ENCODE measurements at places on chromosomes 11 and 22.

GRCh38 chr11:21534288-21534687 is 658.6 kb upstream of the ANO5 start:
- DNase-seq: no peak

DNA sequence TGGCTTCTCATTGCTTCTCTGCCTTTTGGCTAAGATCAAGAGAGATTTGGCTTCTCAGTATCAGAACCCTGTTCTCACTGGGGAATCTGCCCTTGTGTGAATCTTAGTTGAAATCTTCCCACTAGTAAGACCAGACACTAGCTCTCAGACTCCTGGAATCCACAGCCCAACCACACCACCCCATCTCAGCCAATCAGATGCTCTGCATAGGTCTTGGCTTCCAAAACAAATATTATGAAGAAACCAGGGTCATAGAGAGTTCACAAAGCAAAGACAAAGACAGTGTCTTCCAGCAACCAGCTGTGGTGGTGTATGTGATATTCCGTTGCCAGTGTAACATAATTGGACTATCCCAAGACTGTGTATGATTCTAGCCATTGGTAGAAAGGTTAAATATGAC is 5.4 kb downstream of the OR8B12 start:
- no peak for DNase-seq

- no peak for DNase-seq
Observed at GRCh38 chr22:31098632-31099110, 8.7 kb downstream of the SELENOM start.

DNA sequence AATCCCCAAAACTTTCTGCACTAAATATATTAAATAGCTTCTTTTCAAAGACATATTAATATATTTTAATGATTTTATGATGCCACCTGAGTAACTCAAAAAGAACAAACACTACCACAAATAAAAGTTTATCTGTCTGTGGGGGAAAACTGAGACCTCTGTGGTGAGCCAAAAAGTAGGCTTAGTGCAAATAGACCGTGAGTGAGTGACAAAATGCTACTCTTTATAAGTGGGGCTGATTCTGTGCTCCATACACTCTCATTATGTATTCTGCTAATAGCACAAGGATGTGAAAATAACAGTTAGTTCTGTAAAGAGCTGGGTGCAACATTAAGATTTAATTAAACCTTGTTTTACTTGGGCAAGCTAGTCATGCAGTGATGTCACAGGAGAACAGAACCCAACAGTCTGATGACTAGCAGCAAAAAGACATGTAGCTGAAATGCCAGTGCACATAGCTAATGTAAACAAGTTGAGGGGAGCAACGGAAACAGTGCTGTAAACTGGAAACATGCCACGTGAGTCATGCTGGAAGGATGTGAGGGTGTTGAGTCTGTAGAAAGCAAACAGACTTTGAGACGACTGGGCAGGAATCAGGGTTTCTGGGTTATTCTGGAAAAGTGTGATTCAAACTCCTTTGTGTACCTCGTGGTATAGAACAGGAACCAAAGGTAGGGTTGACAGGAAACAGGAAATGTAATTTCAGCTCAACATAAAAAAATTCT is 1130.4 kb downstream of the LRRC4C start:
- peak; percentile 75 for DNase-seq

- DNase-seq: no peak
Observed at GRCh38 chr22:19361501-19362103, 69.9 kb downstream of the HIRA start.

DNA sequence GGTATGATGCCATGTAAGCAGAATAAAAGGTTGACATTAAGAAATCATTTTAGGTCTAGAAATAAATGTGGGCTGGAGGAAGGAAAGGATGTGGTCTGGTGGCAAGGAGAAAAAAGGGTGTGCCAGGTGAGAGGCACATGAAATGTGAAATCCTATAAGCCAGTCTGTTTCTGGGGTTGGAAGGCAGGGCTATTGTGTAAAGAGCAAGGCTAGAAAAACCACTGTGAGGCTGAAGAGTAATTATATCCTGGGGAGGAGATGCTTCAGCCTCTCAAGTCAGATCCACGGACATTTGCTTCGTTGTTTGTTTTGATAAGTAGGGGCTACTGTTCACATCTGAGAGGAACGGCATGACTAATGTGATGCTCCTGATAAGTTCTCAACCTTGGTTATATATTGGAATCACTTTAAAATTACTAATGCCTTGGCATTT is 77.5 kb upstream of the CTSC start:
- DNase-seq: peak; percentile 11

DNA sequence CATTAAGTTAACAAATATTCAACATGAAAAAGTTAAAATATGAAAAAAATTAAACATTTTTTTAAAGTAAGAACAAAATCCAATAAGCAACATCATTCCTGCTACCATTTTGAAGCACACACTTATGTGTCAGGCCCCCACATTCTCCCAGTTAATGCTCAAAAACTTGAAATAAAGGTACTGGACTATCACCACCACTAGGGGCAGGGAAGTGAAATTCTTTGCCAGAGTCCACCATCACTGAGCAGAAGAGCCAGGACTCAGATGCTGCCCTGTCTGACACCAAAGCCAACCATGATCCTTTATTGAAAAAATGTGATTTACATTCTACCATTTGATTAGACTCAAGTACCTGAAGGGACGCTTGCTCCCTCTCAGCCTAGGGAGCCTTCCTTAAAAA is 39.1 kb downstream of the PITPNB start:
- DNase-seq: peak; percentile 16

- DNase-seq: no peak
Observed at GRCh38 chr22:39575552-39575825, 4.9 kb downstream of the CACNA1I start.

- peak; percentile 47 for DNase-seq
Observed at GRCh38 chr11:8593935-8594909, at the start of gene STK33. Gene STK33, minus strand, starts transcription at chr11:8594228. Its CDS starts 119,323 bp downstream, at chr11:8474905.

GRCh38 chr11:66479394-66480116 is 679 bp upstream of the DPP3 start:
- peak; percentile 36 for DNase-seq

GRCh38 chr22:37145180-37146050 is 4.3 kb downstream of the IL2RB start:
- DNase-seq: no peak

GRCh38 chr22:49152127-49152938 is 675.3 kb downstream of the BRD1 start:
- no peak for DNase-seq

GRCh38 chr11:12893787-12894672 is 115.1 kb upstream of the RASSF10 start:
- peak; percentile 27 for DNase-seq

GRCh38 chr22:47301820-47302475 is 539.5 kb downstream of the TBC1D22A start:
- no peak for DNase-seq

DNA sequence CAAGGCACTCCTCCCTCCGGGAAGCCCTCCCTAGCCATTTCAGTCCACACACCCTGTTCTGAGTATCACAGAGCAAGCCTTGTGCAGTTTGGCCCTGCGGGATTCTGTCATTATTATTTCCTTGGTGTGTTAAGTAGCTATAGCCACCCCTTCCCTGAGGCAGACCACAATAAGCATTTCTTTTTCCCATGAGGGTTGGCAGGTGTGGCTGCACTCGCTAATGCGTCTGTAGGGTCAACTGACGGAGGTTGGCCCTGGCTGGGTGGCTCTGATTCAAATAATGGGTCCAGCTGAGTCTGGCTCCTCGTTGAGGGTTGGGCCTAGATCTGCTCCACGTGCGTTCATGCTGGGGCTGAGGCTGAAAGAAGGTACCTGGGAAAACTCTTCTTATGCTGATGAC is 5.1 kb downstream of the F2 start:
- DNase-seq: peak; percentile 25
